ENCODE measurements at places on chromosomes 4 and X.

- no peak overlapping the region for H3K4me3 ChIP-seq
- DNase-seq: no peak
- H3K27ac ChIP-seq: no peak overlapping the region
Observed at GRCh38 chr4:81431971-81432370, 39.7 kb downstream of the RASGEF1B start.

- H3K27me3 ChIP-seq: no peaks in the 10 kb centered on the region
- no peak overlapping the region for H3K4me3 ChIP-seq
- H3K36me3 ChIP-seq: no peaks in the 10 kb centered on the region
- H3K4me1 ChIP-seq: no peaks in the 10 kb centered on the region
- no peak for DNase-seq
Observed at GRCh38 chrX:132592880-132593279, 104.0 kb upstream of the MBNL3 start.

DNA sequence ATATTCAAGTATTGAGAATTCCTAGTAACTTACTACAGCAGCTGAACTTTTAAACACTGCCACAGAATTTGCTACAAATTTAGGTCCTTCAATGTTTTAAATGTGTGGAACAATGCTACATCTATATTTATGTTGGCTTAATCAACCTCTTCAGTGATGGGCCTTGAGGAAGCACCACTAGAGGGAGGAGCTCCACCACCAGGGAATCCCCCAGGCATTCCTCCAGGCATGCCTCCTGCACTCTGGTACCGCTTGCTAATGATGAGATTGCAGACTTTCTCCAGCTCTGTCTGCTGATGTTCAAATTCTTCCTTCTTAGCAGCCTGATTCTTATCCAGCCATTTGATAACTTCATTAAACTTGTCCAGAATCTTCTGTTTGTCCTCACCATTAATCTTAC, 190.8 kb downstream of the HTR2C start:
- no peaks in the 10 kb centered on the region for H3K4me1 ChIP-seq
- no peaks in the 10 kb centered on the region for H3K36me3 ChIP-seq
- DNase-seq: no peak

DNA sequence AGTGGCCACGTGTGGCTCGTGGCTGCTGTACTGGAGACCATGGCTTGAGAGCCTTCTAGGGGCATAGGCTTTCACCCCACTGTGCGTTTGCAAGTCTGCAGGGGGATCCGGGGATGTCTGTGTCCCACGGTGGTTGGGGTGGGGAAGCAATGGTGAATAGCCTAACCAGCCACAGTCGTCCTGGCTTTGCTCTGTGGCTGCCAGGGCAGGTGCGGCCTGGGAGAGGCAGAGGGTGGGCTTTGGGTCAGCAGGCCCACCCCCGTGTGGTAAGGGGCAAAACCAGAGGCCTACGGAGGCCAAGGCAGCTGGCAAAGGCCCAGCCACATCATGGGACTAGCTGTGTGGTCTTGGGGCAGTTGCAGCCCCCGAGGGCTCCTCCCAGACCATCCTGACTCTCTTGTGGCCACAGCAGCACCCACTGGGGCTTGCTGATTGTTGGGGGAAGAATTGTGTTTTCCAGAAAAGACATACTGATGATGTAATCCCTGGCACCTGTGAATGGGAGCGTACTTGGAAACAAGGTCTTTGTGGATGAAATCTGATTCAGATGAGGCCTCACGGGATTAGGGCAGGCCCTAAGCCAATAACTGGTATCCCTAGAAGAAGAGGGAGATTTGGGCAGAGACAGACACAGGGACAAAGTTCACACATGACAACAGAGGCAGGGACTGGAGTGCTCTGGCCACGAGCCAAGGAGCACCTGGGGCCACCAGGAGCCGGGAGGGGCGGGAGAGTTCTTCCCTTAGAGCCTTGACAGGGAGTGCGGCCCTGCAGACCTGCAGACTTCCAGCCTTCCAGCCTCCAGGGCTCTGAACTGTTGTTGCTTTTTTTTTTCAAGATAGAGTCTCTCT, 2.9 kb downstream of the CPZ start:
- no peaks in the 10 kb centered on the region for H3K4me1 ChIP-seq
- no peak overlapping the region for H3K27ac ChIP-seq
- H3K4me3 ChIP-seq: no peak overlapping the region
- no peak for DNase-seq
- H3K36me3 ChIP-seq: no peaks in the 10 kb centered on the region
- H3K27me3 ChIP-seq: peaks cover 4% of the 10 kb centered on the region

DNA sequence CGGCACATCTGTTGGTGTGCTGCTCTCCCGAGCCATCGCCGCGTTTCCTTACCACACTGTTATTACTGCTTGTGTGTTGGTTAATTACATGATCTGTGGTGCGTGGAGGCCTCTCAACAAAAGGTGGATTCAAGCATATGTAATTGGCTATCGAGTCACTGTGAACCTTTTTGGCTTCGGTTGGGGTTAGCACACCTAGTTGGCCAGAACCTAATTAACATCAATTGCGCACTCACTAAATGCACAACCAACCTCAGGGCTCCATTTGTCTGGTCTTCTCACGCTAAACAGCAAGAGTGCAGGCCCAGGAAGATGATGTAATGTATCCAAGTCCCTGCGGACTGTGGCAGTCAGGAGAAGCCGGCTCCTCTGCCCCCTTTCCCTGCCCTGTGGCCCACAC, 17.4 kb downstream of the ENPP6 start:
- no peak overlapping the region for H3K4me3 ChIP-seq
- H3K27ac ChIP-seq: no peak overlapping the region
- H3K36me3 ChIP-seq: no peaks in the 10 kb centered on the region

DNA sequence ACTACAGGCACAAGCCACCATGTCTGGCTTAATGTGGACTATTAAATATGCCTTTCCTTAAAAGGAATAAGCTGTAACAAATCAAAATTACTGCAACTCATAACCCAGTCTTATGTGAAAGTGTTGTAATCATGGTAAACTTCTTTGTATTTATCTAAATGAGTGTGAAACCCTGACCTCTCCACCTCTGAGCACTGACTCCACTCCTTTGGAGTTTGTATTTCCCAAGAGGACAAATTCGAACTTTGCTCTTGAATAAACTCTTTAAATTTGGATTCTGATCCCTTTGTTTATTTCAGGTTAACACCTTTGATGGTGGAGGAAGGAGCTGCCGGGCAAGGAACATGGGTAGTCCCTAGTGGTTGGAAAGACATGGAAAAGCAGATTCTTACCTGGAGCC, 48.3 kb upstream of the FAM9A start:
- no peak overlapping the region for H3K27ac ChIP-seq
- H3K4me3 ChIP-seq: no peak overlapping the region
- no peaks in the 10 kb centered on the region for H3K36me3 ChIP-seq
- H3K27me3 ChIP-seq: no peaks in the 10 kb centered on the region

DNA sequence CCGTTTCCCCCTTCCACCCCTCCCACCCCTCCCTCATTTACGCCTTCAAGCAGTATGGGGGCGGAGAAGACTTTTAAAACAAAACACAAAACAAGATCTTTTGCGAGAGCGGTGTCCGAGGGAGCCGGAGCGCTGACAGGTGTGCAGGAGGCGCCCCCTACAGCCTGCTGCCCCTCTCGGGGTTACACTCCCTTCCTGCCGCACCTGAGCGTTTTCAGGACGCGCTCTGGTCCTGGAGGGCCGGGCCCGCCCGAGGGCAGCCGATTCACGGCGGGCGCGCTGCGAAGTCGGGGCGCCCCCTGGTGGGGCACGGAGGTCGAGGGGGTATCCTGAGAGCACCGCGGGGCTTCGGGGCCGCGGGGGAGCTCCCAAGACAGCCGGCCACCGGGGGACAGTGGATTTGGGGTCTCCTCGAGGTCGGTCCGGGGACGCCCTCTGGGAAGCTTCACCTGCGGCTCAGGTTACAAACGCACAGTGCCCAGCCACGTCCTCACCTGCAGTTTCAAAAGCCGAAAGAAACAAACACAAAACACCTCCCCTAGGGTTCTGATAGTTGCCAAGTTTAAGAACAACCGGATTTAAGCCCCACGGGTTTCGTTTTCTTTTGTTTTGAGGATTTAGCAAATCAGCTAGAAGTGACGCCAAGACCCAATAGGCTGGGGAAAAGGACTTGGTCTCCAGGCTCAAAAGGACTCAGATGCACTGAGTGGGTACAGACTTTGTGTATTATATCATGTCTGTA, 8.0 kb upstream of the NEUROG2 start:
- peak; percentile 62 for DNase-seq
- H3K4me1 ChIP-seq: peaks cover 24% of the 10 kb centered on the region
- peaks cover 43% of the 10 kb centered on the region for H3K27me3 ChIP-seq
- H3K27ac ChIP-seq: no peak overlapping the region
- H3K4me3 ChIP-seq: peak overlapping the region; percentile 57
- no peaks in the 10 kb centered on the region for H3K36me3 ChIP-seq

GRCh38 chrX:63506320-63506719, 155.2 kb upstream of the SPIN4 start:
- no peak for DNase-seq
- no peak overlapping the region for H3K27ac ChIP-seq
- H3K4me1 ChIP-seq: no peaks in the 10 kb centered on the region
- H3K4me3 ChIP-seq: no peak overlapping the region

DNA sequence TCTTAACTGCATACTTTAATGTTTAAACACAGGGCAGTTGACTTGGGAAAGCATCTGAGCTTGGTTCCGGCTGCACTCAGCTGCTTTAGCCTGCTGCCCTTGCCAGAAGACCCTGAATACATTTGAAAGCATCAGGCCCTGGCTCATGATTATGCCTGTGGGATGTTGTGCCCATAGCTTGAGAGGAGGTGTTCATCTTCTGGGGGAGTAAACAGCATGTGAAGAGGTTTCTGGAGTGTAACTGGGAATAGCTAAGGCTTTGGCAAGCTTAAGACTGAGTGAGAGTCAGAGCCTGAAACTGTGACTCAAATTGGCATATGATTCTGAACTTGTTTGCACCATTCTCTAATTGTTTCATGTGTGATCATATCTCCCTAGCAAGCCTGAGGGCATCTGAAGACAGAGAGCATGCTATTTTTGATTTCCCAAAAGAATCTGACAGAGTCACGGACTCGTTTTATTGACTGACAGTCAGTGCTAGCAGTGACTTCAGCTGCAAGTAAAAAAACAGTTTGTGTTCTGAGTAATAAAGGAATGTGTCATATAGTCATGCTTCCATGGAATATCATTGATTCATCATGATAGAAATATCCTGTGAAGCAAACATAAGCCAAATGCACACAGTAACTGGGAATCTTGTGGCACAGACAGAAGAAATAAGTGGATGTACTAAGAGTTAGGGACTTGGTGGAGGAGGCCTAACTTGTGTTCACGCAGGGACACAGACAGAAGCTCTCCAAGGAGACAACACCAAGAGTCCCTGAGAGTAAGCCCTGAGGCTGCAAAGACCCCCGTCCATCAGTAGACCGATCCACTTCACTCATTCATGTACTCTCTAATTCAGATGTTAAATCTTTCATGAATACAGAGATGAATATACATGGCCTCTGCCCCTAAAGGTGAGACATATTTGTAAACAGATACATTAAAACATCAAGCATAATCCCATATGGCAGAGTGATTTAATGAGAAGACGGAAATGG, 100.7 kb downstream of the SYNPO2 start:
- H3K36me3 ChIP-seq: no peaks in the 10 kb centered on the region
- H3K4me1 ChIP-seq: no peaks in the 10 kb centered on the region
- H3K27me3 ChIP-seq: no peaks in the 10 kb centered on the region
- H3K4me3 ChIP-seq: no peak overlapping the region

DNA sequence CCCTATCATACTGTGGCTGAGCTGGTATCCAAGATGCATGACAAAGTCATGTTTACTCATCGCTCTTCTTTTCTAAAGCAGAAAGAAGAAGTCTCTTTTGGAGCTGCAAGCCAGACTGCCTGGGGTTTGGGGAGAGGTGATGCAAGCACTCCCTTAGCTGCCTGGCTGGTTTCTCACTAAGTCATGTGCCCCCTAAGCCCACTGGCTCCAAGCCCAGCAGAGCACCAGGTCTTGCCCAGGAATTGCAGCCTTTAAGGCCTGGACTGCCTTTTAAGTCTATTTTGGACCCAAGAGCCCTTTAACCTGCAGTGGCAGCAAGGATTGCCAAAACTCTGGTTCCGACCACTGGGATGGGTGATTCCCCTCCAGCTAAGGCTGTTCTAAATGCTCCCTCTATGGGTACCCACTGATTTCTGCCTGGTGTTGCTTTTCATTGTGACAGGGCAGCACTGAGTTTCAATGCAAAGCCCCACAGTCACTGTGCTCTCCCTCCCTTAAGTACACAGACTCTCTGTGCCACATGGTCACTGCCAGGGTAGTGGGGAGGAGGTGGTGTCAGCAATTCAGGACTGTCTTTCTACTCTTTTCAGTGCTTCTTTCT, 548.6 kb downstream of the TLL1 start:
- H3K36me3 ChIP-seq: no peaks in the 10 kb centered on the region
- H3K4me1 ChIP-seq: no peaks in the 10 kb centered on the region
- DNase-seq: no peak
- no peak overlapping the region for H3K4me3 ChIP-seq
- no peak overlapping the region for H3K27ac ChIP-seq

DNA sequence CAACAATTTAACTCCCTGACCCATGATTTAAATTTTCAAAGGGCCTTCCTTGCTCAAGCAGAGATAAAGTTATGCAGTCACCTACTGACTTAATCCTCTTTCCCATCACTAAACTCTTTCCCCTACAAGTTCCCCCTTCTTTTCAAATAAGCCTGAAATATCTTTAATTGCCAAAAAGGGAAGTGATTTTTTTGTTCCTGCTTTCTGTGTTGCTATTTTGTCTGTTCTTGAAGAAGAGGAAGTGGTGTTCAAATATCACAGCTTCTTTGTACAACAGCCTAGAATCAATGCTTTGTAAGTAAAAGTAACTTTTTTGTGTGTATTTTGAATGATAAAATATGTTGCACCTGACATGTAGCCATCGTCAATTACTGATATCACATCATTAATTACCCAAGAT, 595.9 kb downstream of the CENPC start:
- no peaks in the 10 kb centered on the region for H3K4me1 ChIP-seq
- no peak overlapping the region for H3K27ac ChIP-seq
- no peak for DNase-seq

DNA sequence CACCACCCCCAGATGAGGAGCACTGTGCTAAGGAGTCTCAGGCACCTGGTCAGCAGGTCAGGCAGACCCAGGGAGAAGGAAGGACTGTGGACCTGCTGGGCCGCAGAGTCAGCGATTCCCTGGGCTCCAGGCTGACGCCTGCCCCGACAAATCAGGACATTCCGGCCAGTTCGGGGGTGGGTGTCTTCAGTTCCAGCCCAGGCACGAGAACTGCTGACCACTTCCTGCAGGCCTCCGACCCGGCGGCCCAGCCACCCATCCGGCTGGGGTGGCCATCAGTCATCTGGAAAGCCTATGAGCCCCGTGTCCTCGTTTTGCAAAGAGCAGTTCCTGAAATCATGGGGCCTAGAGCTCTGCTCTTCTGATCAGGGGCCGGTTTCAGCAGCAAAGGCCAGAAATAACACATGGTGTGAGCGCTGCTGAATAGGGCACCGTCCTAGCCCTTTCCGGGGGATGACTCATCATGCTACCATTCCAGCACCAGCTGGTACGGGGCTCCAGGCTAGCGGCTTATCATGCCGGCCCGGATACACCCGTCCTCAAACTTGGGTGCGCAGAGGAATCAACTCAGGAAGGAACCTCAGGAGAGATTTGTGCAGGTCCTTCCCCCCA, 7.8 kb upstream of the SH3TC1 start:
- H3K27ac ChIP-seq: no peak overlapping the region
- H3K27me3 ChIP-seq: no peaks in the 10 kb centered on the region
- no peaks in the 10 kb centered on the region for H3K4me1 ChIP-seq
- no peaks in the 10 kb centered on the region for H3K36me3 ChIP-seq
- DNase-seq: no peak
